ENCODE measurements at places on chromosomes 16 and 17.

- no peak for DNase-seq
These were observed 11.5 kb downstream of the FLII start for GRCh38 chr17:18246880-18247612.

- DNase-seq, result no peak
These were observed 184.5 kb downstream of the IRF8 start for GRCh38 chr16:86083382-86084002.

DNA sequence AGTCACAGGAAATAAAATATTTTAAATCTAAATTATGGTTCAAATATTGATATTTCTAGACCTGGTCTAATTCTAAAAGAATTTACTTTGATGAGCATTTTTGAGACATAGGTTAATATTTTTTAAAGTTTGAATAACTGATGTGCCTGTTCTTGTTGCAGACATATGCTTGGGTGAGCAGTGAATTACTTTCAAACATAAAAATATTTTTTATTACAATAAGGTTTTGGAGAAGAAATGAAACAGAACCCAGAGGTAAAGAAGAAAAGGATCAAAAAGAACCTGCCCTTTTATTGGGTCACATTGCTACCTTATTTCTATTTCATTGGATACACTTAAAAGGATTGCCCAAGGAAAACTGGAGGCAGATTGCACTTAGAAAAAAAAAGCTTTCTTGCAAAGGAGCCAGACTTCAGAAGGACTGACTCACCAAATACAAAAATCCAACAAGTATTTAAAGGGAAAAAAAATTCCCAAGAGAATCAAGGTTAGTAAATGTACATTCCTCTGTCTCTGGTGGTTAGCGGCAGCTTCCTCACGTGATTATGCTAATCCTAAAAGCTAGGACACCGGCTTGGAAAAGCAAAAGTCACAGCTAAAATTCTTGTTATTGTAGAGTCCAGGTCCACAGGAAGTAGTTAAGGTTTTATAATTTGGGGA lies 18.5 kb downstream of the ENPP7 start:
- DNase-seq, result no peak

DNA sequence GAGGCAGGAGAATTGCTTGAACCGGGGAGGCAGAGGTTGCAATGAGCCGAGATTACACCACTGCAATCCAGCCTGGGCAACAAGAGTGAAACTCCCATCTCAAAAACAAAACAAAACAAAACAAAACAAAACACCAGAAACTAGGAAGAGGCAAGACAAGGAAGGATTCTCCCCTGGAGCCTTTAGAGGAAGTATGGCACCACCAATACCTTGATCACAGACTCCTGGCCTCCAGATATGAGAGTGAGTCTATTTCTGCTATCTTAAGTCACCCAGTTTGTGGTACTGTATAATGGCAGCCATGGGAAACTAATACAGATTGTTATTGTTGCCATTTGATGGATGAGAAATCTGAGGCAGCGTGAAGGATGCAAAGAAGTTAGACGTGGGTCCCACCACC lies 14.6 kb upstream of the CPPED1 start:
- DNase-seq, result no peak

- no peak for DNase-seq
These were observed 199.1 kb upstream of the GSE1 start for GRCh38 chr16:85413691-85414663.

- no peak for DNase-seq
These were observed 141.9 kb downstream of the TMEM132E start for GRCh38 chr17:34721326-34721725.

DNA sequence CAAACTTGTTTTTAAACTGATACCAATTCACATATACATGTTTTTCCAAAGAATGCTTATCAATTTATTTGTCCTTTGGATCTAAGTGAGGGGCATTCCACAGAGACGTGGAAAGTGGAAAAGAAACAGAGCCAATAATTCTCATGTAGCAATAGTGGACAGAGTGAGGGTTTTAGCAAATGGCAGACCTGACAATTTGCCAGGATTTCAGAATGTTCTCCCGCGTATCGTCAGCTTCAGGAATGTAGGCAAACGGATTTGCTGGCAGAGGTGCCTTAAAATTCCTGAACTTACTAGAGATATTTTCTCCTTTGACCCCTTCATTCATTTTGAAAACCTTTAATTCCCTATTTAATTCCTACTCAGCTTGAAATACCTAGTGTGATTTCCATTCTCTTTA lies 193.4 kb upstream of the CPHXL start:
- DNase-seq, result no peak

DNA sequence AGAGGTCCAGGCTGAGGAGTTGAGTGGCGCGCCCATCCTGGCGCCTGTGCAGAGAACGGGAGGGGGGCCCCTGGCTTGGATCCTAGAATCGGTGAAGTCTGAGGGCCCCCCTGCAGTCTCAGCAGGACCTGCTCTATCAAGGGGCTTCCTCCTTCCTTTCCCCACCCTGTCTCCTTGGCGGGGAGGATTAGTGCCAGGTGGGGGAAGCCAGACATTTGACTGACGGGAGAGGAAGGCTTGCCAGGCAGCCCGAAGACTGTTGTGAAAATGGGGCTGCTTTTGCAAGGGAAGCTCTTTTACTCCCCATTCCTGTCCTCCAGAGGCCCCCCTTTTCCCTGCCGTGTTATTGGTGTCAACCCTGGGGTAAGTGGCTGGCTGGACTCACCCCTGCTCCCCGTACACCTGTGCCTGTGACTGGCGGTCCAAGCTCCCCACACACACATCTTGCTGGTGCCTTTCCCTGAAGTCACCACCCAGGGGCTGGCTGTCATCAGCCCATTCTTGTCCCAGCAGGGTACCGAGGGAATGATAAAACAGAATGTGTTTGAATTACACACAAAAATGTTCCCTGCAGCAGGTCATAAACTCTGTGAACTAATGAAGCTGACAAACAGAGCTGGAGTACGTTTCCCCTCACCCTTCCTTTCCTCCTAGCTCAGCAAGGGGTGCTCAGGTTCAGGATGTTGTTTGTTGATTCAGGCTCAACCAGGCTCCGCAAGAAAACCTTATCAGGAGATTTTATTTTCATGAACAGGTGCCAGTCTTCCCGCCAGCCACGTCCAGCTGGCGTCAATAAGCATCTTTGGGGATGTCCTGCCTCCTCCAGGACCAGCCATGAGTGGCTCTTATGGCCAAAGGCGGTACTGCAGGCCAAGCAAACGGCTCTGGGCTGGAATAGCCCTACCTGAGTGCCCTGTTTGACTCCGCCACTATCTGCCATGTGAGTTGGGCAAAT lies 4.4 kb upstream of the ARMC7 start:
- DNase-seq, result no peak

GRCh38 chr17:66564992-66565465 lies 262.6 kb downstream of the PRKCA start:
- no peak for DNase-seq
